ENCODE measurements at places on chromosomes 13 and 19.
A peak's percentile ranks its signal among the peaks of the same experiment; 100 is the strongest.

DNA sequence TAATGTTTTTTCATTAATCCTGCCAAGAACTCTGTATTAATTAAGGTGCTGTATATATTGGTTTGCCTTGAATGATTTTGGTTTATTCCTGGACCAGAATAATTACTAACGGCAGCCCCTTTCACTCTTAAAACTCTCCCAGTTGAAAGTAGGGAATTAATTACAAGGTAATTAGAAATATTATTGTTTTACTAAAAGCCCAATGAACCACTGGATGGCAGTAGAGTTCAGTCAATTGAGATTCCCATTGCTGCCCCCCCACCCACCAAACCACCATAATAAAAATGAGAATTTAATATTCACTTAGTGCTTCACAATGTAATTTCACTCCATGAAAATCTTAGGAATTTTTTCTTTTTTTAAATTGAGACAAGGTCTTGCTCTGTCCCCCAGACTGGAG, 13.7 kb downstream of the WBP4 start:
- peak; percentile 46 for DNase-seq

GRCh38 chr13:40648841-40649240, 17.6 kb downstream of the FOXO1 start:
- DNase-seq: no peak

DNA sequence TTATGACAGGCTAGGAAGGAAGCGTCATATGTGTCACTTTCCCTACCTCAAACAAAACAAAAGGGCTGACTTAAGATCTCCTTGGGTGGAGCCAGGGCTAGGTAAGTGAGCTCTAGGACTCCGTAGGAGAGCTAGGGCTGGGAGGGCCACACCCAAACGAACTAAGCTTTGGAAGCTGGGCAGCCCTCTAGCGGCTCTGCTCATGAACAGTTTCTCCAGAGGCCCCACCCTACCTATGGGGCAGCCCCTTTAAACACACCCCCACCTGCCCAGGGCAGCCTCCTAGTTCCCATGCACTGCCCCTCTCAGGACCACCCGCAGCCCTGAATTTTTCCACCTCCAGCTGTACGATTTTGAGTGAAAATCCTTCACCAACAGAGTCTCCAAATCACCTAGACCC, 3.5 kb downstream of the PEG3 start:
- peak; percentile 12 for DNase-seq

DNA sequence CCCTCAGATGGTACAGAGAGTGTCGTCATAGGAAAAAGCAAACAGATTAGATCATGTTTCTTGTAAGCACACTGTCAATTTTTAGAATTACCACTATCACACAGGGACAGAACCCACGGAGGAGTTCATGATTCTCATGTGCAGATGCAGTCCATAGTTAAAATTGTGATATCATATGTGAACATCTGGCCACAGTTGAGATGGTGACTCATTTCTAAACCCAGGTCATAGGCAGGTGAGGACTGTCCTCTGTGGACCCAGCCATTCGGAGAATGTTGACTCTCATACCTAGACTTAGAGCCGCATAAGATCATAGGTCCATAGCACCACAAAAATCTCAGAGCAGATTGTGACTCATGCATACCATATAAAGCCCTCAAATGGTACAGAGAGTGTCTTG, 17.8 kb upstream of the ZNF730 start:
- DNase-seq: no peak

DNA sequence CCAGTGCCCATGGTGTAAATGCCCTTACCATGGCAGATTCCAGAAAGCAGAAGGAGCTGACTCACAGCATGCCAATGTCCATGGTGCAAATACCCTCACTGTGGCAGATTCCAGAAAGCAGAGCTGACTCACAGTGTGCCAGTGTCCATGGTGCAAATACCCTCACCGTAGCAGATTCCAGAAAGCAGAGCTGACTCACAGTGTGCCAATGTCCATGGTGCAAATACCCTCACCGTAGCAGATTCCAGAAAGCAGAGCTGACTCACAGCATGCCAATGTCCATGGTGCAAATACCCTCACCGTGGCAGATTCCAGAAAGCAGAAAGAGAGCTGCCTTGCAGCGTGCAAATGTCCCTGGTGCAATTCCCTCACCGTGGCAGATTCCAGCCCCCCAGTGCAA, 163.8 kb upstream of the SOX1 start:
- no peak for DNase-seq

GRCh38 chr19:35087393-35087792, 28.2 kb upstream of the FXYD3 start:
- DNase-seq: no peak

GRCh38 chr19:54418030-54418929, 3.0 kb downstream of the TTYH1 start:
- DNase-seq: no peak

DNA sequence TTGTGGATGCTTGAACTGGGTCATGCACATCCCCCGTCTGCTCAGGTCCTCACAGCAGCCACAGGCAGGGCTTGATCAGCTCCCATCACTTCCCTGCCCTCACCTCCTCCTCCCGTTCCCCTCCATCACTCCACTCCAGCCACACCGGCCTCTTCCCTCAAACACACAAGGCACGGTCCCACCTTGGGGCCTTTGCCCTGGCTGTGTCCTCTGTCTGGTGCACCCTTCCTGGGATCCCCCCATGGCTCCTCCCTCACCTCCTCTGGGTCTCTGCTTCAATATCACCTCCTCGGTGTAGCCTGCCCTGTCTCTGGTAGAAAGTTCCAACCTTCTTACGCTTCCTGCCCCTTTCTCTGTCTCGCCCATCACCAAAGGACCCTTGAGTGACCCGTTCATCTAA, 16.0 kb downstream of the GTPBP3 start:
- DNase-seq: no peak

DNA sequence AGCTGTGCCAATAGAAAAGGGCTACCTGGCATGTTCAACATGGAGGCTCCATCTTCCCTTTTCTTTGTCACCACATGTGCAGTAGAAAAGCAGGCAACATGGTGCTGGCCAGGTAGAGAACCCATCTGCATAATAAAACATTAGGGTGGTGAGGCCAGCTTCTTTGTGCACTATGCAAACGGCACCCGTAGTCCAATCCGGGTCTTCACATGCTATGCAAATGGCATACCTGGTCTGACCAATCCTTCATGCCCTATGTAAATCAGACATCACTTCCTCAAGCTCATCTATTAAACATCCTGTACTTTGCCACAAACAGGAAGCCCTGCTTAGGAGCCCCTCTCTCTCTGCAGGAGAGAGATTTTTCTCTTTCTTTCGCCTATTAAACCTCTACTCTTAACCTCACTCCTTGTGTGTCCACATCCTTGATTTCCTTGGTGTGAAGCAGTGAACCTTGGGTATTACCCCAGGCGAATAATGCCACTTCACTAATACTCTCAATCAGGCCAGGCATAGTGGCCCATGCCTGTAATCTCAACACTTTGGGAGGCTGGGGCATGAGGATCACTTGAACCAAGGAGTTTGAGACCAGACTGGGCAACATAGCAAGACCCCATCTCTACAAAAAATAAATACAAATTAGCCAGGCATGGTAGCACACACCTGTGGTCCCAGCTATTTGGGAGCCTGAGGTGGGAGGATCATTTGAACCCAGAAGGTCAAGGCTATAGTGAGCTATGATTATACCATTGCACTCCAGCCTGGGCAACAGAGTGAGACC, 111.3 kb upstream of the MRI1 start:
- no peak for DNase-seq

DNA sequence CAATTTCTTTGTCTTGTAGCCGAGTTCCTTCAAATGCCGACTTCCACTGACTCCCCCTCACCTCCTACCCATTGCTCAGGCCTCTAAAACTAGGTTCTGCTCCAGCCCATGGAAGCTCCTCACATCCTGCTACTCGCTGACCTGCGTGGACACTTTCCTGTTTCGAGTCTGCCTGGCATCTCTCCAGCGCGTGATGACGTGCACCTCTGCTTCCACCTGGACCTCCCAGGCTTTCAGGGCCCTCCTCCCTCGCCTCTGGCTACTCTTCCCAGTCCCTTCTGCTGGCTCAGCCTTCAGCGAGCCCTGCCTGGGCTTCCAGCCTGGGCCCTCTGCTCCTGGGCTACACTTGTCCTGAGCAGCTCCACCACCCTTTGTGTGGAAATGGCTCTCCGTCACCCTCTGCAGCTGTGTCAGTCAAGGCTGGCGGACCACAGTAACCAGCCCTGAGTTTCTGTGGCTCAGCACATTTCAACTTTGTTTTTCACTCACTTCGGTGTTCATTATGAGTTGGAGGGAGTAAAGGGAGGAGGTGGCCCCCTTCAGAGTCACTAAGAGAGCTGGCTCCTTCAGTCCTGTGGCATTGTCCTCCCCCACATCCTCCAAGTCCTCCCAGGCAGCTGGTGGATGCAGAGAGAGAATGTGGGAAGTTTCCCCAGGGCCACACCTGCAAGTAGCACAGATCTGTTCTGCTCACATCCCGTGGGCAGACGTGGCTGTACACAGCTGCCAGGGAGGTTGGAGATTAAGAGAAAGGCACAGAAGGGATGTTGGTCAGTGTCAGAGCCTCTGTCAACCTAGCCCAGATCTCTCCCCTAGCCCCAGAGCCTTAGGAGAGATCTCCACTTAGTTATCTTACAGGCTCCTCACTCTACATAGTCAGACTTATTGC, 49.4 kb downstream of the SERP2 start:
- no peak for DNase-seq
